Esophagus squamous epithelium (tissue), 5 donors: ENCODE measurements at places on chromosomes 7 and 10.
A peak's percentile ranks its signal among the peaks of the same experiment; 100 is the strongest.

- no peak for DNase-seq
Measured at GRCh38 chr7:75920431-75921161, 5.6 kb downstream of the POR start.

GRCh38 chr7:155205368-155206317, 92.0 kb upstream of the INSIG1 start:
- DNase-seq: peak; percentile 75

DNA sequence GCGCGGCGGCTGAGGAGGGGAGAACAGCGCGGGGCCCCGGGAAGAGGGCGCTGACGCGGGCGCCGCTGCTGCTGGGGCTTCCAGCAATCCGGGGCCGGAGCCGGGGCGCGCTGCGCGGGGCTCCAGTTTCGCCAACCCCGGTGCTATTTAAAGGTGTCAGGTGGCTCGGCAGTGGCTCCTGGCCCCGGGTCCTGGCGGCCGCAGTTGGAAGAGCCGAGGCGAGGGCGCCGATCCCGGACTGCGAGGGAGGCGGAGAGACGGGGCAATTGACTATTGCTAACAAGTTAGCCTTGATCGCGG, 347 bp downstream of the LBX1 start:
- DNase-seq: no peak

- no peak for DNase-seq
Measured at GRCh38 chr7:79137942-79138341, 315.5 kb downstream of the MAGI2 start.

- DNase-seq: no peak
Measured at GRCh38 chr7:15488401-15488800, 73.4 kb downstream of the AGMO start.

DNA sequence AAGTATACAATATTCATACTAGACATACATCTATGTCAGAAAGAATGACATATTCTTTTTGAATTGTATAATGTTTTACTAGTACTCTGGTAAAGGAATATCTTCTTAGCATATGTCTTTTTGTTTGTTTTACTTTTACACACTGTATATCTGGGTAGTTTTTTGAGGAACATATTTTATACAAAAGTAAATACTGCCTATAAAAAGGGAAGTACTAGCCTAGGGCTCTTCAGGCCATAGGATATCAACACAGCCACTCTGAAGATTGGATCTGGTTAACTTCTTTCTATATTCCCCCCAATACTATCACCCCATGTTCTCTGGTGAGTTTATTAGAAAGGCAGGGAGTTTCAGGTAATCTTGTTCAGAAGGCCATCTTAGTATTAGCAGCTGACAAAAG, 134.6 kb downstream of the ZNF438 start:
- DNase-seq: no peak

DNA sequence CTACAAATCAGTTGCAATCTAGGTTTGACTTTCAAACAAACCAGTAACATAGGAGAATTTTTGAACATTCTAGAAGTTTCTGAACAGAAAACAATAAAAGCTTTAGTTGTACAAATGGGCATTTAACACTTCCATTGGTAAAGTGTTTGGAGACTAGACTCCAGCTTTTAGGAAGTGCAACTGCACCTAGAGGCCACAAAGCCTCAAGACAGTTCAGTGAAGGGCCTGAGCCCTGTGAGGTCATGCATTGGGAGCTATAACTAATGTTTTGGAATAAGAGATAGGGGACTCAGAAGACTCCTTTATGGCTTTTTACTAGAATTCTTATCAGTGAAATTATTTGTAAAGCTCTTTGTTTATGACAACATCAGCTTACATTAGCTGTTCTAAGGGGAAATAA, 3.0 kb upstream of the EPHB6 start:
- no peak for DNase-seq

DNA sequence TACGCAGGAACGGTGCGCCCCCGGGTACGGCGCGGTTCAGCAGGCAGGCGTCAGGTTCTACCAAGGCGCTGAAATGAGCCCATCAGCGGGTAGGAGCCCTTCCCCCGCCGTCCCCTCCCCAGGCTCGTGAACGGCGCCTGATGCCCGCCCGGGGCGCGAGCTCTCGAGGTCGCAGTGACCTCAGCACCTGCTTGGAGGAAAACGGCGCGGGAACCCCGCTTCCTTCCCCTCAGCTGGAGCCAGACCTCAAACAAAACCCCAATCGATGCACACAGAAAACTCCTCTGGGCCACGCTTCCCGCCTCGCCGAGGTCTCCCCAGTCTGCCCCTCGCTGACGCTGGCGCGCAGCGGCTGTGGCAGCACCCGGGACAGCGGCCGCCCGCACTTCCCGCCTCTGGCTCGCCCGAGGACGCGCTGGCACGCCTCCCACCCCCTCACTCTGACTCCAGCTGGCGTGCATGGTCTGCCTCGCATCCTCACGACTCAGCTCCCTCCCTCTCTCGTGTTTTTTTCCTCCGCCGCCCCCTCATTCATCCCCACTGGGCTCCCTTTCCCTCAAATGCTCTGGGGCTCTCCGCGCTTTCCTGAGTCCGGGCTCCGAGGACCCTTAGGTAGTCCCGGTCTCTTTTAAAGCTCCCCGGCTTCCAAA, 514 bp upstream of the GAD2 start:
- DNase-seq: no peak

DNA sequence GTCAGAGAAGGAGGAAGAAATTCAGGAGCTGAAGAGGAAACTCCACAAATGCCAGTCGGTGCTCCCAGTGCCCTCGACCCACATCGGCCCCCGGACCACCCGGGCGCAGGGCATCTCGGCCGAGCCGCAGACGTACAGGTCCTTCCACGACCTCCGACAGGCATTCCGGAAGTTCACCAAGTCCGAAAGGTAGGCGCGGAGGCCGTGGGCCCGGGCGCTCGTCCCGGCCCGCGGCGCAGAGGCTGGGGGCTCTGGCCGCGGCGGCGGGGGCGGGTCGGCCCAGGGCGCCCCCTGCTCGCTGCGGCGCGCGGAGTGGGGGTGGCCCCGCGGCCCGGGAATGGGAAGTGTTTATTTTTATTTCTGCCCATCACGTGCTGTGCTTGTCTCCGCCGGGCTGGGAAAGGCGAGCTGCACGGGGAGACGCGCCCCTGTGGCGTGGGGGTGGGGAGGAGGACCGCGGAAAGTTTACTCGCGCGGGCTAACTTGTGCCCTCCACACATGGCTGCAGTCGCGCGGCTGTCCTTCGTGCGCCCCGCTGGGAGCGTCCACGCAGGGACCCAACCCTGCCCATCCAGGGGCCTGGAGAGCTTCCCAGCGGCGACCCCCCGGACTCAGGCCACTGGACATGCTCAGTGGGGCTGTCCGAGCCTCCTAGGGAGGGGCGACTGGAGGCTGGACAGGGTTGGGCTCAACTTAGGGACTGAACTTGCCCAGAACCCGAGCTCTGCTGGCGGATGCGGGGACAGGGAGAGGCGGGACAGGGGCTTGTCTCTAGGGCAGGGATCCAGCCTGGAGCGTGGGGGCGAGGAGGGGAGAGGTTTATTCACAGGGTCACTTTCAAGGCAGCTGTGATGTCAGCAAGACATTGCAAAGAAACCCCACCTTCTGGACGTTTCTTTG, 82.6 kb upstream of the PRKG1 start:
- no peak for DNase-seq

GRCh38 chr7:51187941-51188340, 128.7 kb downstream of the COBL start:
- DNase-seq: no peak

- DNase-seq: no peak
Measured at GRCh38 chr7:45576249-45576929, 2.2 kb downstream of the ADCY1 start.

DNA sequence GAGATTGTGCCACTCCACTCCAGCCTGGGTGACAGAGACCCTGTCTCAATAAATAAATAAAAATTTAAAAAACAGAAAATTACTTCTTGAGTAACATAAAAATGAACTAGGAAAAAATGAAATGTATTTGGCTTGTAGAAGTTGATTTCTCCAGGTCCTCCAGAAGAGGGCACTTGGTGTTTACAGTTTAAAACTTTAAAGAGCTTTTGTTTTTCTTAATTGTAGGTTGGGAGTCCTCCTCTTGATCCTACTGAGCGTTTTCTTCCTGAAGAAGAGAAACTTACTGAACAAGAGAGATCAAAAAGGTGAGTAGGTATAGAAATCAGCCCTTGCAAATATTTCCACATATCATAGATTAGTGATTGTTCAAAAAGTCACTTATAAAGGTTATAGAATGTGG, 16.2 kb downstream of the KIFBP start:
- no peak for DNase-seq

GRCh38 chr10:90167174-90168064, 466.0 kb downstream of the KIF20B start:
- DNase-seq: no peak

DNA sequence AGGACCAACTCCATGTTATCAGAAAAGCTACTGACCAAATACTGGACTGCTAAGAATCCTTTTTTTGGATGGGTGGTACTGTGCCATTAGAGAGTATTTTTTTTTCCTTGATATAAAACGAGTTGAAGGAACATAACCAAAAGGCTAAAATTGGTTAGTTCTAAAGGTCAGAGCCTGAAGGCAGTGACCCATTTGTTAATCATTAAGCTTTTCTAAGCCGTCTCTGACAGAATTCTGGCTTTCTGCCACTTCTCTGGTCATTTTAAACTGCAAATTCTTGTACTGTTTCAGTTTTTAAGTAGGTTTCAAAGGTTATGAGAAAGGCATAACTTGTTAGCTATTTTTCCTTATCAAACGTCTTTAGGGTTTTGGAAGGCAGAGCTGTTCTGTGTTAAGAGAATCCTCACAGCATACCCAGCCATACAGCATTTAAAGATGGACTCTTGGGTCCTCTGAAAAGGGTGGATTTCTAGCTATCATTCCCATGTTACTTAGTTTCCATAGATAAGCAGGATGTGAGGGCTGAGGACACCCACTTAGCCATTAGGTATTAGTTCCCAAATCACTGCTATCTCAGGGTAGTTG, 196.8 kb downstream of the RNLS start:
- no peak for DNase-seq

- no peak for DNase-seq
Measured at GRCh38 chr10:1476455-1476803, 260.9 kb downstream of the ADARB2 start.

DNA sequence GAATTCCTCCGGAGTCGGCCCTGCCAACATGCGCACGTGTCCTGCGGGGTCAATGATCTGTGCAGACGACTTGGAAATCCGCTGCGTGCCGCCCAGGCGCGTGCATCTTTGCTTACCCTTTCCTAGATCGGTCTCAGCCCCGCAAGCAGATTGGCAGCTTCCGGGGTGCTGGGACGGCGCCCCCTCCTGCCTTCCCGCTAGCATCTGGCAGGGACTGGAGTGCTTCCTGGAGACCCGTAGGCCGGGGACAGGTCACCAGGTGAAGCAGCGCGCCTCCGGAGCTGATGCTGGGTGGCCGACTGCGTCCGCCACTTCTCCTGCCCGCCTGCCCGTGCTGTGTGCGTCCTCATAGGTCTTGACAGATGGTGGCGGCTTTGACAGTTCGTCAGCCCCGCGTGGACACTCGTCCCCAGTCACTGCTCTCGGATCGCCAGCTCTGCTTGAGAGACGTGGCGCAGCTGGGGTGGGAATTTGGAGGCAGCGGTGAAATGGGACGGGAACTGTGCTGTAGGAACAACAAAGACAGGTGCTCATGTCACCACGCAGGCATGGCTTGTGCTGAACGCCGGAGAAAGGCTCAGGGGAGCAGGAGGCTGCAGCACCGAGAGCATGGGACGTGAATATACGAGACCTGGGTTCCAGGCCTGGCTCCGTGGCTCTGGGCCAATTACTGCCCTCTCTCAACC, 21.9 kb upstream of the KCNK18 start:
- no peak for DNase-seq

DNA sequence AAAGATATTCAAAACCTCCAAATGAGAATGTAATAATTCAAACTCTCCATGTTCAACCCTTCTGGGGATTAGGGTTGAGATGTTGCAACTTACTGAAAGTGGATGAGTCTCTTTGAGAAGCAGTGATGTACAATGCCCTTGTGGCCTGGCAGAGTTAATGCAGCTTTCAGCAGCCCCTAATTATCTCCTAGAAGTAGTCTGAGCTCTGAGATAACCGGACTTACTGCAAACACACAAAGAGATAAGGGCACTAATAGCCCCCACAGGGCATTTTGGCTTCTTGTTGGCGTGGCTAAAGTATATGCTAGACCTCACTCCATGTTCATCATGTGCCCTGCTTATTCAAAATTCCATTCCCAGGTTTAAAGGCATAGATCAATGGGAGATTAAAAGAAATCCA, 404.7 kb downstream of the NEBL start:
- DNase-seq: no peak

GRCh38 chr7:87217983-87218653, 1.4 kb downstream of the TMEM243 start:
- no peak for DNase-seq

DNA sequence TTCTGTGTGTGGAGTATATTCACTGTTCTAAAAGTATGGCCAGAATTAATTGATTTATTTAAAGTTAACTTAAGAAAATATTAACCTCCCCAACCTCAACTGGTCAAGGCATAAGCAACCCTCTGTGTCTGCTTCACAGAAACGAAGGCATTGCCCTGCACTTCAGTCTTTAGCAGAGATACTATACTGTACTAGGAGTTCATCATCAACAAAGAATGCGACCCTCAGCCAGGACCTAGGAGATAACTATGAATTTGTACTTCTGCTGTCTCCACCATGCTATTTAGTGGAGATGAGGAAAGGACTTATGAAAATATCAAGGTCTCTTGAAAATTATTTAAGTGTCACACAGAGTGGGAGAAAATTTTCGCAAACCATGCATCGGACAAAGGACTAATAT, 35.7 kb upstream of the SEMA3D start:
- DNase-seq: no peak

DNA sequence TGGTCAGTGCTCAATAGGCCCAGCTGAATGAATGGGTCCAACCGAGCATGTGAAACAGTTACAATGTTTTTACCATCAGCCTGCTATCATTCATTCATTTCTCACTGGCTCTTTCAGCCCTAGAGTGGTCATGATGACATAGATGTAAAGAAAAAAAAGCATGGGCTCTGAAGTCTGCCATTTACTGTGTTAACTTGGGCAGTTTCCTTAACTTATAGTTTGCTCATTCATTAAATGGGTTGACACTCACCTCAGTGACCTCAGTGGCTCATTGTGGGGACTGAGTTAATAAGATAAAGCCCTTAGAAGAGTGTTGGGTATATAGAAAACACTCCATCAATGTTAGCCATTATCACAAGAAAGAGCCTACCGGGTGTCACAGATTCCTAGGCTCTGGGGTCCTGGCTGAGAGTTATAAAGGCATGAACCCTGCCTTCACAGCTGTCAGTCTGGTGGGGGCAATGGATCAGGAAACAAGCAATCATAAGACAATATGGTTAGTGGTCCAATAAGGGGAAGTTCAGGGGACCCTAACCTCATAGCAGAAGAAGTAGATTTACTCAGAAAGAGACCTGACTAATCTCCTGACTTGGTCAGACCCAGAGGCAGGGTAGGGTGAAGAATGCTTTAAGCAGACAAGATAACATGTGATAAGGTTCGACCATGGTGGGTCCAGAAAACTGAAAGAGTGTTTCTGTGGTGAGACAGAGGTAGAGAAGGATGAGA, 29.7 kb upstream of the GPAM start:
- no peak for DNase-seq

- no peak for DNase-seq
Measured at GRCh38 chr7:143216151-143216550, 5.7 kb upstream of the TAS2R40 start.

GRCh38 chr7:39535720-39536119, 30.5 kb upstream of the YAE1 start:
- DNase-seq: no peak
